ENCODE measurements at places on chromosomes 2 and 18.
A peak's percentile ranks its signal among the peaks of the same experiment; 100 is the strongest.

GRCh38 chr18:32582455-32582854 lies 111.8 kb upstream of the GAREM1 start:
- DNase-seq = no peak

GRCh38 chr2:50006327-50006726 lies 852.0 kb upstream of the FSHR start:
- no peak for DNase-seq

DNA sequence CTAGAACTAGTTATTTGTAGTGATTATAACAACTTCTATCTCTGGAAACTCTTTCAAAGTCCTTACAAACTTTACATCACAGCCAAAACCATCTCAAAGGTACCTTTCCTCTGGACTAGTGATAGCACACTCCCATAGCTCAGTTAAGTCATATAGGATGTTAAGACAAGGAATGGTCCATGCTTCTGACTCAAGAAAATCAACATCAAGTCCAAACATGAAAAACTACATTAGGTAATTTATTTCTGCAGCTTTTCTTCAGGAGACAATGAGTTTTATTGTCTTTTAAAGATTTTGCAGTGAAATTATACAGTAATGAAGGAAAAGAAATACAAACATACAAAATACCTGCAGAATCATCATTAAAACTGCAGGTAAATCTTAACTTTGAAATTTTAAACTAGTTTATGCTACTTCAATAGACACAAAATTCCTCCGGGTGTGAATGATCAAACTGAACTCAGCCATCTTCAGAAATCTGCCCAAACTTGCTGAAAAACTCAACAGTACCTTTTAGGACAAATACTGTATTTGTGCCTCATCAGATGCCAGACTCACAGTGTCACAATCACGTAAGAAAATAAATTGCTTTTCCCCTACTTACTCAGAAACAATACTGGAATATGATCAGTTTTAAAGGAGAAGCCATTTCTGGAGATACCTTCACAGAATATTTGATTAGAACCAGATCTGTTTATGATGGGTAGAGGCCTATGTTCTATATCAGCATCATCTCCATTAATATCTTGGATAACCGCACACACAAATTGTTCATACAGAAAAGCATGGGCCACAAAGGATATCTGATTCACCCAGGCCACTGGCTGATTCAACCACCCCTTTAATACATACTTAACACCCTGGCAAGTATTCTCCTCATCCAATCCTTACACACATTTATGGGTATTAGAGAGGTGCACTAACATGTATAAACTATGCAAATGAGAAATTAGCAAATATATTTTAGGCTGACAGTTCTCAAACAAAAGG lies 2.6 kb downstream of the TMEM131 start:
- DNase-seq = no peak

GRCh38 chr2:107731435-107731834 lies 95.3 kb upstream of the RGPD4 start:
- no peak for DNase-seq

GRCh38 chr2:48902521-48902920 lies 147.0 kb upstream of the LHCGR start:
- no peak for DNase-seq

- no peak for DNase-seq
These were observed 569.0 kb downstream of the DCDC2C start for GRCh38 chr2:4272261-4272858.

- no peak for DNase-seq
These were observed 11.3 kb upstream of the DPP4 start for GRCh38 chr2:162085090-162085891.

DNA sequence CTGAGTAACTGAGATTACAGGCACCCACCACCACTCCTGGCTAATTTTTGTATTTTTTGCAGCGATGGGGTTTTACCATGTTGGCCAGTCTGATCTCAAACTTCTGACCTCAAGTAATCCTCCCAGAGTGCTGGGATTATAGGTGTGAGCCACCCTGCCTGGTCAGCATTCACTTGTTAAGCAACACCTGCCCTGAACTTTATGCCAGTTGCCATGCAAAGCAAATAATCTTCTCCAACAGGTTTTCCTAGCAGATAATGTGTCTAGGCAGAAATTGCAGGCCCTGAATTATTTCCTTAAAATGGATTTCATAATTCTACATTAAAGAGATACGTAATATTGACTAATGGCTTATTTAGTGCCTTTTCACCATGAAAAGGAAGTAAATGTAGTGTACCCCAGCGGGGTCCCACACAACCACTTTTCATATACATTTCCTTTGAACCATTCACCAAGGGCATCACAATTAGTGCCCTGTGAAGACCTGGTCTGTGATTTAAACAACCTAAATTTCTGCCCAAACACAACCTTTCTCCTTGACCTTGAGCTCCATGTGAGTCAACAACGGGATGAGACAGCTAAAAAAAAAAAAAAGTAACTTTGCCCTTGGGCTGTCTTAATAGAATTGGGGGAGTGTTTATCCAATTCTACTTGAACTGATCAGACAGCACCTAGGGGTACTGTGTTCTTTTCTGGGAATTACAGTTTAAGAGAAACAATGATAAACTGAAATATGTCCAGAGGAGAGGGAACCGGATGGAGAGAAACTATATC lies 41.6 kb downstream of the EEF1B2 start:
- no peak for DNase-seq

GRCh38 chr2:205656461-205656860 lies 25.8 kb upstream of the NRP2 start:
- no peak for DNase-seq

GRCh38 chr2:66566726-66567399 lies 131.9 kb downstream of the MEIS1 start:
- no peak for DNase-seq

GRCh38 chr2:26330604-26331003 lies 15.3 kb upstream of the SELENOI start:
- DNase-seq = no peak

- no peak for DNase-seq
These were observed 314.7 kb upstream of the GULP1 start for GRCh38 chr2:187976986-187977333.

DNA sequence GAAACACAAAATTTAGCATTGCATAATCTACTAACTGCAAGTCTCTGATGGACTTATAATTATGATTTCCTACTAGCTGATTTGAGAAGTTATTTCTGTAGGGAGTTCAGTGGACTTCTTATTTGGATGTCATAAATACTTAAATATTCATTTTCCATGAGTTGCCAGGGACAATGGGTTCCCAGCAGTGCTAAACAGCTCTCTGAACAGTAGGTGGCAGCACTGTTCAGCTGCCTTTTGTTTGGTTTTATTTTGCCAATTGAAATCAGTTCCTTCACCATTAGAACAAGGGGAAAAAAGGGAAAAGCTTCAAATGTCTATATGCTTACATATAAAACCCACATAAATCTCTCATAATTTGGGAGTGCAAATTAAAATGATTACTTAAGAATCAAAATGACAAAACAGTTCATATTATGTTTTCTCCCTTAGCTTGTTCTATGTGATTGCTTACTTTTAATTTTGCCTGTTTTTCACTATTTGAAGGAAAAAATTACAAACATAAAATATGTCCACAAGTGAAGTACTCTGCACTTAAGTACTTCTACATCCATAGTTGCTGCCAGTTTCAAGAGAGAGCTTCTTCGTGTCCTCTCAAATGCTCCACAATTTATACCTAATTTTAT lies 898.9 kb downstream of the CPS1 start:
- peak; percentile 71 for DNase-seq

DNA sequence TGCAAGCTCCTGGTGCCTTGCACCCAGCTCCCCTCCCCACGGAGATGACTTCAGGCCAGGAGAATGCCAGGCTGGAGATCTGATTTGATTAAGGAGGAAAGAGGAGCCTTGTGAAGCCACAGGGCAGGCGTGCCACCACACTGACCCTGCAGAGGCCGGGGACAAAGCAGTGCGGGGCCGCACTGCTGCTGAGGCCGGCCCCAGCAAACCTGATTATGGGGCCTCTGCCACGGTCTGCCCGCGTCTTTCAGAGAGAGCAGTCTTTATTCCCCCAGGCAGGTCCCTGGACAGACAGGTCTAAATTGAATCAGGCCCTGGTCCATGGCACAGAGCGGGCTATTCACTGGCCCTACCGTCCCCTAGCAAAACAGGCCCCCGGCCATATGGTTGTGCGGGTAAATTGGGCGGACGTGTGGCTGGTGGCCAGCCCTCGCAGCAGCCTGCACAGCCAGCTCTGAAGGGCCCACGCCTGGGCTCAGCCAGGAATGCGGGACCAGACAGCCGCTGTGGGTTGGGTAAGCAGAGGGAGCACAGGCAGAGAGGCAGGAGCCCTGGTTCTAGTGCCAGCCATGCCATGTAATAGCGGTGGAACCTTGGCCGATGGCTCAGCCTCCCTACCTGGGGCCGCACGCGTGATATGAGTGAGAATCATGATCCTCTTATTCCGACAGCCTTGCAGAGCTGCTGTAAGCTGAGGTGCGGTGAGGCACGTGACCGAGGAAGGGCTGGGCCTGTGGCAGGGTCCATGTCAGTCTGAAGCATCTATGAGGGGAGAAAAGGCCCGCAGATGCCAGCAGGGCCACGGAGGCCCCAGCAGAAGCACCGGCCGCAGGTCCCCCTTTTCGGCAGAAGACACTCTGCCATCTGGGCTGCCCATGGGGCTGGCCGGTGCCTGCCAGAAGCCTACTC lies 97.3 kb upstream of the MYCN start:
- DNase-seq = no peak

Data from lung (tissue), 17 donors.